ENCODE measurements at places on chromosomes 5 and 9.

DNA sequence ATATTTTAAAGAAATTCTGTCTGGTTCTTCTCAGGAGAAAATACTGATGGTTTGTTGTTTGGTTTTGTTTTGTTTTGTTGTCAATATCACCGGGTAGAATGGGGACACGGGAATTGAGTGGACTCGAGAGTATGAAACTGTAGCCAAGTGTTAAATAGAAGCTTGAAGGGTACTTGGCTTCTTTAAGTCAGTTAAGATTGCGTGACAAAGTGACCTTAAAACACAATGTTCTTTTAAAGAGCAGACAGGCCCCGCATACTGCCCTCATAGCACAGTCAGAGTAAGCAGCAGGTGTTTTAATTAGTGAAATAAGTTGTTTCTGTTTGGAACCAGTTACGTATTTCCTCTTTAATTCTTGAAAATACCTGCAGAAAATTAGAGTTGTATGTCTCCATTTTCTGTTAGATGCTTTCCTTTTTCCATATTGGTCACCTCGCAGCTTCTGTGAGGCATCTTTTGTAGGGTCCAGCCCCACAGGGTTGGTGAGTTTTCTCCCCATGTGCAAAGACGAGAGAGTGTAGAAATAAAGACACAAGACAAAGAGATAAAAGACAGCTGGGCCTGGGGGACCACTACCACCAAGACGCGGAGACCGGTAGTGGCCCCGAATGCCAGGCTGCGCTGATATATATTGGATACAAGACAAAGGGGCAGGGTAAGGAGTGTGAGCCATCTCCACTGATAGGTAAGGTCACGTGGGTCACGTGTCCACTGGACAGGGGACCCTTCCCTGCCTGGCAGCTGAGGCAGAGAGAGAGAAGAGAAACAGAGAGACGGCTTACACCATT is 9.6 kb downstream of the TRIP13 start:
- no peak for DNase-seq

GRCh38 chr5:171520300-171521174 is 101.1 kb downstream of the FGF18 start:
- peak; percentile 94 for DNase-seq

GRCh38 chr5:170537451-170538095 is 33.8 kb downstream of the KCNIP1 start:
- peak; percentile 22 for DNase-seq

DNA sequence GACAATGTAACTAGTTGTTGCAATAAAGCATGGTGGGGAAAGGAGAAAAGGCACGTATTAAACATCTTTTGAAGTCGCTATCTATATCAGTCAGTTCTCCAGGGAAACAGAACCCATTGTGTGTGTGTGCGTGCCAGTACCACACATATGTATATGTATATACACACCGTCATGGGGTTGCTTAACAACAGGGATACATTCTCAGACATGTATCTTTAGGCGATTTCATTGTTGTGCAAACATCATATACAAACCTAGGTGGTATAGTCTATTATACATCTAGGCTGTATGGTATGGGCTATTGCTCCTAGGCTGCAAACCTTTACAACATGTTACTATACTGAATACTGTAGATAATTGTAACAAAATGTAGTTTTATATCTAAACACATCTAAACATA is 2.3 kb downstream of the CDKN2B-AS1 start:
- no peak for DNase-seq

GRCh38 chr5:138754699-138755057 is 1.5 kb downstream of the CTNNA1 start:
- DNase-seq = no peak

GRCh38 chr5:160044967-160045366 is 36.0 kb downstream of the TTC1 start:
- DNase-seq = no peak

- DNase-seq = peak; percentile 38
Observed at GRCh38 chr5:2657151-2657550, 94.3 kb downstream of the IRX2 start.

DNA sequence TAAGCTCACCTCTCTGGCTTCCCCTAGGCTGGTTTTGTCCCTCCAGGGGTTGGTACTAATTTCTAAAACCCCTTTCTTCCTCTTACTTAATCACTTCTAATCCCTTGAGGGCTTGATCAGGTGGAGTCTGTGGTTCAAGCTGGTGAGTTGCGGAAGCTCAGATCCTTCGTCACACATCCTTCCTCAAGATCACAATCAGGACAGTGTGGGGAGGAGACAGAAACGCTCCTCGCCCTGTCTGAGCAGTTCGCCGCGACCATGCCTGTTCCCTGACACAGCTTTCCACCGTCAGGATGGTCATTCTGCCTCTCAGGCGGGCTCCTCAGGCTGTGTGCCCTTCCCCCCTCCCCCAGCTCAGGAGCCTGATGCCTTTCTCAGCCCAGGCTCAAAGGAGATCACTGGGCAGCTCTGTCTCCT is 24.3 kb downstream of the CPLX2 start:
- DNase-seq = no peak

GRCh38 chr9:121463026-121463807 is 36.4 kb downstream of the GGTA1 start:
- peak; percentile 95 for DNase-seq

GRCh38 chr9:106326493-106326892 is 536.5 kb upstream of the ZNF462 start:
- DNase-seq = no peak

- no peak for DNase-seq
Observed at GRCh38 chr9:88791105-88791805, 200.0 kb upstream of the S1PR3 start.

GRCh38 chr5:116467465-116467843 is 107.2 kb downstream of the SEMA6A start:
- no peak for DNase-seq

DNA sequence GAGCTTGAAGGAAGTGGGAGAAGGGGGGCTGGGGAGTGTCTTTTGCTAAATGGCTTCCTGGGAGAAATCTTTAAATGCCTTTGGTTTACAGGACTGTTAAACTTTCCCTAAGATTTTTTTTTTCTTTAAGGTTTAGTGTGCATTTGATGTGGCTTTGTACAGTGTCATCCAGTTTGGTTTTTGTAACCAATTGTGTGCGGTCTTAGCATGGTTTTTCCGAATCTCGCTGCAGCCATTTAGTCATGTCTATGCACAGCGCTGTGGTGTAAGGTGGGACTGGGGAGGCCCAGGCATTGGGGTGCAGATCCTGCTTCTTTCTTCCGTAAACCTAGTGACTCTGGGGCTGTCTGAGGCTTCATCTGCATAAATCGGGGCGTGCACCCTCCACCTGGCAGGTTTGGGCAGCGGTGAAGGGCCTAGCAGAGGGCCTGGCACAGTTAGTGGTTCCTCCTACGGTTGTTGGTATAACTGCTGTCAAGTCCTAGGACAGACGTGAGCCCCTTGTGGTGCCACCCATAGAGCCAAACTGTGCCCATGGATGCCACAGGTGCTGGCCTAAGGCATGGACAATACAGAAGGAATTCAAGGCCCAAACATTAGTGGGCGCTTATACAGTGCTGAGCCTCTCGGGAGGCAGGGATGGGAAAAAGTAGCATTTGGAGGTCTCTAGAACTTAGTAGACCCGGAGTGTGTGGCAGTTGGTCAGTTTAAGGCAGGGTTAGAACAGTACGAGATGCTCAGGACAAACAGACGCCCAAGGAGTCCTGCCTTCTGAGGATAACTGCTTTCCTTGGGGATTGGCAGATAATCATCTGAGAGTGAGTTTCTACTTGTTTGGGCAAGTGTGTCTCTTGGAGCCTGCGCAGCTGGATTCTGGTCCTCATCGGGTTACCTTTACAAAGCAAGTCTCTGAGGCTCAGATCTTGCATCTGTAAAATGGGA is 1.5 kb downstream of the PRRC2B start:
- peak; percentile 82 for DNase-seq

- no peak for DNase-seq
Observed at GRCh38 chr5:106858616-106859015, 812.1 kb downstream of the EFNA5 start.

- no peak for DNase-seq
Observed at GRCh38 chr5:42547141-42547540, 123.9 kb downstream of the GHR start.

DNA sequence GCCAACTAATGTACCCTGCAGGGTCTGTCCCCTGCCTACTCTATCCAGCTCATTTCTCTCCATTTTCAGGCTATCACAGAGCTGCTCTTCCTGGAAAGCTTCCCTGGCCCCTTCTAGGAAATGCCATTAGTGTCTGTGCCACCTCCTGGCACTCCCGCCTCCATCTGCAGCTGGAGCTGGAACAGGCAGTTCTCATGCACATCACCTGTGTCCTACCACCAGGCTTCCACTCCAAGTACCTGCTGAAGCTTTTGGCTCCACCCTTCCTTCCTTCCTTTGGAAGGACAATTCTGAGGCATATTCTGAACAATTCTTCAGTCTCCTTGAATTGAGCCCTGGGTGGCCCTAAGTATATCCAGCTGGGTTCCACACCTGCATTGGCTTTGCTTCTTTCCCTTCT is 156.2 kb upstream of the ZNF618 start:
- DNase-seq = peak; percentile 55
